ENCODE measurements at places on chromosomes 4 and X.

DNA sequence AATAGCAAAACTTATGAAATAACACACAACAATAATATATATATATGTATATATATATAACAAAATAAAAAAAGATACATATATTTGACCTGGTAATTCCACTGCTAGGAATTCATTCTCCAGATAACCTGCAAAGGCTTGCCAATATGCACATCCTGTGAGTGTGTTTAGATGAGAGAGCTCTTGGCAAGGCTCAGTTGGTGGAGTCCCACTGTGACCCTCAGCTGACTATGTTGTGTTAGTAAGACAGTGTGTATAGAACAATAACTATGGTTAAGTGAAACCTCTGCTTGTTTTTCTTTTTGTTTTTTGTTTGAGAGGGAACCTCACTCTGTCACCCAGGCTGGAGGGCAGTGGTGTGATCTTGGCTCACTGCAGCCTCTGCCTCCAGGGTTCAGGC, 39.5 kb upstream of the RBMX start:
- no peak for DNase-seq

- DNase-seq, result peak; percentile 61
Observed at GRCh38 chrX:154325541-154325940, 29.9 kb downstream of the TKTL1 start.

- peak; percentile 46 for DNase-seq
Observed at GRCh38 chrX:75746891-75747639, 38.0 kb downstream of the MAGEE2 start.

GRCh38 chrX:9897761-9898161, 69.4 kb upstream of the CLDN34 start:
- DNase-seq, result no peak

DNA sequence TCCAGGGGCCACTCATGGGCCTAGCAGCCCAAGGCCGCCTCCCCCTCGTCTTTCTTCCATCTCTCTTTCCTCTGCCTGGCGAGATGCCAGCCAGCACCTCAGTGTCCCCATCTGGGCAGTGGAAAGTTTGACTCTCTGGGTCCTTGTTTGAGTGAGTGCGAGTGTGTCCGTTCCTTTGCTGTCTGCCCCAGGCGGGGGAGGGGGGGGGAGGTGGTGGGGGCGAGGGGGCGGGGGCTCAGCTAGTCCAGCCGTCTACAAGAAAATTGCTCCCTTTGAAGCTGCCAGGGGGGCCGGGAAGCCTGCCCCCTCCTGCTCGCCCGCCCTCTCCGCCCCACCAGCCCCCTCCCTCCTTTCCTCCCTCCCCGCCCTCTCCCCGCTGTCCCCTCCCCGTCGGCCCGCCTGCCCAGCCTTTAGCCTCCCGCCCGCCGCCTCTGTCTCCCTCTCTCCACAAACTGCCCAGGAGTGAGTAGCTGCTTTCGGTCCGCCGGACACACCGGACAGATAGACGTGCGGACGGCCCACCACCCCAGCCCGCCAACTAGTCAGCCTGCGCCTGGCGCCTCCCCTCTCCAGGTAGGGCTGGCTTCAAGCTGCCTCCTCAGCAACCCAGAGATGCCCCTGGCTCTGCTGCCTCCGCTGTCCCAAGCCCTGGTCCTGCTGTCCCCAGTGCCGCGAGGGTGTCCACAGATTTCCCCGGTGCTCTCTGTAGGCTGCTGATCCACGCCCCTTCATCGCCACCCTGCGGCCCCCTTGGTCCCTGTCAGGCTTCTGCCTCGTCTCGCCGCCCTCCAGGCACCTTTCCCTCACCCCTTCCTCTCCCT, at the start of gene BGN:
Gene BGN, plus strand, starts transcription at position 440 of the 821 bp plus-strand sequence. CDS start 9,652 bp downstream, outside the sequence.
- DNase-seq, result no peak

- no peak for DNase-seq
Observed at GRCh38 chrX:134658002-134658759, at the start of gene PLAC1. Gene PLAC1 (minus strand): TSS chrX:134658471. CDS start chrX:134566682, 91,789 bp downstream.

GRCh38 chr4:42716996-42717395, 60.1 kb upstream of the ATP8A1 start:
- DNase-seq, result no peak

- DNase-seq, result no peak
Observed at GRCh38 chrX:114962209-114962608, 55.2 kb downstream of the IL13RA2 start.

DNA sequence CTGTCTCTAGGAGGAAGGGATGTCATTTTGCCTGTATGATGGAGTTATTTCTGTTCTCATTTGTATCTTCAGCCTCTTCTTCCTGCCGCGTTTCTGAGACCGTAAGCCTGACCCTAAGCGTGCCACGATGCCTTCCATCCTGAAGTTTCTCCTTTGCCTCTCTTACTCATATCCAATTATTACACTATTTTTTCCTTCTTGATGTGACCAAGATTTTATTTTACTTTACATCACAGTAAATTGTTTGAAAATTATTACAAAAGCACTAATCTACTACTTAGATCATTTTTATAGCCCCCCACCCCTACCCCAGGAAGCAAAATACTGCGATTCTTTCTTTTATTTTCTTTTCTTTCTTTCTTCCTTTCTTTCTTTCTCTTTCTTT, 95.0 kb downstream of the RAPGEF2 start:
- DNase-seq, result no peak

DNA sequence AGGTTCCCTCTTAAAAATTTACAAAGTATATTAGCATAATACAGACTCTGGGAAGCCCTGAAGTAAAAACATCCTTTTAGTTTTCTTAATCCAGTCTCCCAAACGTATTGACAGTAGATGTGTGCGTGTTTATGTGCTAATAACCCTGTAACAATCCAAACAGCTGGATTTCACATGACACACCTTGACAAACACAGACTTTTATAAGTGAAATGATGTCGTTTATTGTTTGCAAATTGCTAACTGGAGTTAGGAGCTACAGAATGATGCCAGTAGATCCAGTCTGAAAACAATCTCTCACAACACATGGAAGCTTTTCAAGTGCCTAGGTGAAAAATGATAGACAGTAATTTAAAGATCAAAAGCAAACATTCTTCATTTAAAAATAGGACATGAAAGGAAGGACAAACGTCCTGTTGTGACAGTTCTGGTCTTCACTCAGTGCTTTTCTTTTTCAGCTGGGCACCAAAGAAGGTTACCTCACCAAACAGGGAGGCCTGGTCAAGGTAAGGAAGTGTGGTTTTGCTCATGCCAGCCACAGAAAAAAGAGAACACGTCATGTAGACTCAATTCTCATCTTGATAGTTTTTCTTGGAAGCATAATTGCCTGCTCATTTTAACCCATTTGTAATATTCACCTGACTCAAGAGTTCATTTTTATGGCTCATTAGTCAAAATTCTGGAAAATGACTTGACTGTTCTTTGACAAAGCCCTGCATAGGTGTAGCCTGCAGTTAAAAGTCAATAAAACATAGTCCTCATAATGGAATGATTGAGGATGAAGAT, 32.9 kb downstream of the LAMTOR3 start:
- no peak for DNase-seq

- no peak for DNase-seq
Observed at GRCh38 chrX:15391850-15392249, 7.6 kb upstream of the VEGFD start.

DNA sequence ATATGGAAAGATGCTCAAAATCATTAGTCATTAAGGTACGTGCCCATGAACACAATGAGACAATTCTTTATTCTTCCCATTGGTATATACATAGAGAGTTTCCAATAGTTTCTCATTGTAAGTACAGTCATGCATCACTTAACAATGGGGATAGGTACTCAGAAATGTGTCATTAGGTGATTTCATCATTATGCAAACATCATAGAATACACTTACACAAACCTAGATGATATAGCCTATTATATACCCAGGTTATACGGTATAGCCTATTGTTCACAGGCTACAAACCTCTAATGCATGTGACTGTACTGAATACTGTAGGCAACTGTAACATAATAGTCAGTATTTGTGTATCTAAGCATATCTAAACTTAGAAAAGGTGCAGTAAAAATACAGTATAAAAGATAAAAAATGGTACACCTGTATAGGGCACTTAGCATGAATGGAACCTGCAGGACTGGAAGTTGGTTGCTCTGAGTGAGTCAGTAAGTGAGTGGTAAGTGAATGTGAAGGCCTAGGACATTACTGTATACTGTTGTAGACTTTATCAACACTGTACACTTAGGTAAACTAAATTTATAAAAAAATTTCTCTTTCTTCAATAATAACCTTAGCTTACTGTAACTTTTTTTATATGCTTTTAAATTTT, 49.6 kb downstream of the KLHL13 start:
- no peak for DNase-seq

- no peak for DNase-seq
Observed at GRCh38 chrX:57822398-57822797, 87.9 kb downstream of the ZXDA start.
